ENCODE measurements at places on chromosomes 6 and 20. TPM values are rescaled to one million over a fixed set of nuclear protein-coding genes. Genes with fewer than 3 reads are reported as not detected.

DNA sequence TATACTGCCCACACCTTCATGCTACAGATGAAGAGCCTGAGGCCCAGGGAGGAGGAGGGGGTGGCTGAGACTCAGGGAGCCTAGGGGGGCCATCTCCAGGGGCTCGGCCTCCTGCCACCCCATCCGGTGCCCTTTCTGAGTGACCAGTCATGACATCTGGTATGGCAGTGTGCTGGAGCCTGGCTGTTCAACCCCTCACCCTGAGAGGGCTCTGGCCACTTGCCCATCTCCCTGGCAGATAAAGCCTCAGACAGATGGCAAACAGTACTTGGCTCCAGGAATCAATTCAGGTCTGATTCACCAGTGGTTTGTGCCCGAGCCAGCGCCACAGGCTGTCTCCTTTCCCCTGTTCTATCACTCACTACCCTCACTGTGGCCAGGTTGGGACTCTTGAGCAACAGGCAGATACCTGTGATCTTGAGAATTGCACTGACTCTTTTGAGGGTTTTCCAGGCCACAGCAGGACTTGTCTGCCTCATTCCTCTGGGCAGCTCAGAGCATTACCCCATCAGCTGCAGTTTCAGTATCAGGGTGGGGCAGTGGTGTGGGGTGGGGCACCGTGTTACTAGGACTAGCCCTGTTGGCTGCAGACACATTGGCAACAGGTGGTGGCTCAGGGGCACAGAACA lies 22.8 kb downstream of the SRSF3 start:
- no peaks in the 10 kb centered on the region for H3K27me3 ChIP-seq
- H3K4me3 ChIP-seq = no peak overlapping the region
- no peak for DNase-seq

- no peak overlapping the region for H3K27ac ChIP-seq
- no peak for DNase-seq
- peaks cover 35% of the 10 kb centered on the region for H3K27me3 ChIP-seq
- H3K4me3 ChIP-seq = no peak overlapping the region
Measured at GRCh38 chr20:63217706-63218105, 1.8 kb upstream of the YTHDF1 start.

GRCh38 chr6:151911401-151911800 lies 103.9 kb downstream of the ESR1 start:
- no peaks in the 10 kb centered on the region for H3K36me3 ChIP-seq
- no peak overlapping the region for H3K4me3 ChIP-seq
- H3K27ac ChIP-seq = no peak overlapping the region
- no peak for DNase-seq
- H3K27me3 ChIP-seq = no peaks in the 10 kb centered on the region

DNA sequence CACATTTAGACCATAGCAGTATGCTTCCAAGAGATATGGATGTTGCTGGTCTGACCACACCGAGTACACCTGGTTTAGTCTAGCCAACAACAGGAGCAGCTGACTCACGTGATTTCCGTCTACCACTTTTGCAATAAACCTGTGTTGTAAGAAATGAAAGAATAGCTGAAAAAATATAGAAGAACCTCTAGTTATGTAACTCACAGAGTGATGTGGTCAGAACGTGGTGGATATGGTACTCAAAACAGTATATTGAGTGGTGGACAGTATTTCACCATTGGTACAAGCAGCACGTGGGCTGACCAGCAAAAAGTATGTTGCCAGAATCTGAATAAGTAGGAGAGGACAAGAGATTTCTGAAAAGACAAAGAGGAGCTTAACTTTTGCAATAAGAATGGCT lies 226.9 kb downstream of the TBC1D7 start:
- no peak overlapping the region for H3K27ac ChIP-seq
- no peak for DNase-seq
- no peak overlapping the region for H3K4me3 ChIP-seq
- H3K4me1 ChIP-seq = peaks cover 13% of the 10 kb centered on the region
- no peaks in the 10 kb centered on the region for H3K36me3 ChIP-seq
- no peaks in the 10 kb centered on the region for H3K27me3 ChIP-seq

GRCh38 chr6:24490948-24491347 lies 1.6 kb upstream of the GPLD1 start:
- H3K4me1 ChIP-seq = peaks cover 5% of the 10 kb centered on the region
- no peak for DNase-seq
- H3K27me3 ChIP-seq = peaks cover 11% of the 10 kb centered on the region
- H3K27ac ChIP-seq = no peak overlapping the region

GRCh38 chr6:465531-466348 lies 74.2 kb downstream of the IRF4 start:
- H3K4me1 ChIP-seq = no peaks in the 10 kb centered on the region
- H3K27ac ChIP-seq = no peak overlapping the region
- H3K27me3 ChIP-seq = no peaks in the 10 kb centered on the region

Gene NRN1
- total RNA-seq = 0.92 TPM

Measured in cardiac muscle cell (in vitro differentiated cells and primary cell).